Bronchial epithelial cell (primary cell): ENCODE measurements at places on chromosomes 5 and 9. TPM values are rescaled to one million over a fixed set of nuclear protein-coding genes. Genes with fewer than 3 reads are reported as not detected.

The REEP2 gene
- 2.4 and 4.5 TPM in 2 replicates for total RNA-seq

The BSPRY gene
- 1.8 and 20.4 TPM in 2 replicates for total RNA-seq

The PTGES2 gene
- total RNA-seq, result 130 and 137 TPM in 2 replicates

The OR1N1 gene
- total RNA-seq, result not detected in 2 replicates

The COL23A1 gene
- 0.13 and 0.26 TPM in 2 replicates for total RNA-seq
